Natural killer cell treated with Interleukin-12 subunit alpha and Interleukin-12 subunit beta and Interleukin-15 and Interleukin-18, amount 100 ng/mL, for 72 hours (primary cell): ENCODE measurements at places on chromosomes 11 and 22. TPM values are rescaled to one million over a fixed set of nuclear protein-coding genes. Genes with fewer than 3 reads are reported as not detected.

Gene MYEOV
- not detected for total RNA-seq

Gene SHISA8
- total RNA-seq: not detected

Gene PKDREJ
- not detected for total RNA-seq

DNA sequence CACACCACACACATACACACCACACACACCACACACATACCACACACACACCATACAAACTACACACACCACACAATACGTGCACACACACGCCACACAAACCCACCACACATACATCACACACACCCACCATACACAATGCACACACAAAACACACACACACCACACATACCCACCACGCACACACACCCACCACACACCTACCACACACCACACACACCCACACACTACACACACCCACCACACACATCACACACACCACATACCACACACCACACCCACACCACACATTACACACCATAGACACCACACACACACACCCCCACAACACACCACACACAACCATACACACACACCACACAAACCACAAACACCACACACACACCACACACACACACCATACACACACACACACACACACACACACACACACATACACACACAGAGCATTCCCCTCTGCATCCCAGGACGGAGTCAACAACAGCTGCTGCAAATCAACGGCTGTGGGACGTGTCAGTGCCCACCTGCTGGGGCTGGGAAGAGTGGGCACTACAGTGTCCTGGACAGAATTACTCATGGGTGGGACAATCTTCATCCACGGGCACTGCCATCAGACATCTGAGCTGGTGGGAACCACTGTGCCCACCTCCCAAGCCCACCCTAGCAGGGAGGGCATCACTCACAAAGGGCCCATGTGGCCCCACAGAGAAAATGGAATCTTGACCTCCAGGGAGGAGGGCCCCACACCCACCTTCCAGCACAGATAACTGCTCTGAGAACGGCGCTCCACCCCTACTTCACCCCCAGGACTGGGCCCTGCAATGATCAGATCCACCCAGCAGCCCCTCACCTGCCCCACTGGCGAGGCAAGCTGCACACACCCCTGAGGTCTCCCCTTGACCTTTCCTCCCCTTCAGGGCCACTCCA, 8.4 kb downstream of the TP53I11 start:
- H3K36me3 ChIP-seq: no peaks in the 10 kb centered on the region
- no peak overlapping the region for H3K27ac ChIP-seq
- H3K27me3 ChIP-seq: peaks cover 8% of the 10 kb centered on the region
- no peak overlapping the region for H3K4me3 ChIP-seq
- H3K4me1 ChIP-seq: peaks cover 9% of the 10 kb centered on the region

- H3K36me3 ChIP-seq: no peaks in the 10 kb centered on the region
- DNase-seq: no peak
- H3K4me1 ChIP-seq: peaks cover 3% of the 10 kb centered on the region
- H3K27me3 ChIP-seq: peaks cover 15% of the 10 kb centered on the region
- H3K4me3 ChIP-seq: peak within 1 kb of the TSS; percentile 2
Observed at GRCh38 chr22:16824716-16825687, at the start of gene XKR3. TSS of gene XKR3 (minus strand) at chr22:16825411. CDS start at chr22:16808073, 17,338 bp downstream.

GRCh38 chr11:86447763-86448480, 73.2 kb downstream of the CCDC81 start:
- no peak for DNase-seq
- no peaks in the 10 kb centered on the region for H3K27me3 ChIP-seq
- no peaks in the 10 kb centered on the region for H3K36me3 ChIP-seq
- no peak overlapping the region for H3K27ac ChIP-seq
- no peak overlapping the region for H3K4me3 ChIP-seq

DNA sequence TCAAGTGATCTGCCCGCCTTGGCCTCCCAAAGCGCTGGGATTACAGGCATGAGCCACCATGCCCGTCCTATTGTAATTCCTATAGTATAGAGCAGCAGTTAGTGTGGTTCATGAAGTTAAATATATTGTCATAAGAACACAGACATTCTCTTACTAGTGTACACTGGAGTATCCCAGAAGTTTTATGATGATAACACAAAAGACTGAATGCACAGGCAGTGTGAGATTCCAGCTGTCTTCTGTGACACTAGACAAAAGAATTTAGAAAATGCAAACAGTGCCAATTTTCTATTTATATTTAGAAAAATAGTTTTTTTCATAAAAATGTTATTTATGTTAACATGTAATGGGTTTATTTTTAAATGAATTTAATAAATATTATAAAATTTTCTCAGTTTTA, 39.4 kb upstream of the RBX1 start:
- H3K4me1 ChIP-seq: no peaks in the 10 kb centered on the region
- H3K36me3 ChIP-seq: peaks cover 4% of the 10 kb centered on the region
- DNase-seq: no peak
- H3K27ac ChIP-seq: no peak overlapping the region

DNA sequence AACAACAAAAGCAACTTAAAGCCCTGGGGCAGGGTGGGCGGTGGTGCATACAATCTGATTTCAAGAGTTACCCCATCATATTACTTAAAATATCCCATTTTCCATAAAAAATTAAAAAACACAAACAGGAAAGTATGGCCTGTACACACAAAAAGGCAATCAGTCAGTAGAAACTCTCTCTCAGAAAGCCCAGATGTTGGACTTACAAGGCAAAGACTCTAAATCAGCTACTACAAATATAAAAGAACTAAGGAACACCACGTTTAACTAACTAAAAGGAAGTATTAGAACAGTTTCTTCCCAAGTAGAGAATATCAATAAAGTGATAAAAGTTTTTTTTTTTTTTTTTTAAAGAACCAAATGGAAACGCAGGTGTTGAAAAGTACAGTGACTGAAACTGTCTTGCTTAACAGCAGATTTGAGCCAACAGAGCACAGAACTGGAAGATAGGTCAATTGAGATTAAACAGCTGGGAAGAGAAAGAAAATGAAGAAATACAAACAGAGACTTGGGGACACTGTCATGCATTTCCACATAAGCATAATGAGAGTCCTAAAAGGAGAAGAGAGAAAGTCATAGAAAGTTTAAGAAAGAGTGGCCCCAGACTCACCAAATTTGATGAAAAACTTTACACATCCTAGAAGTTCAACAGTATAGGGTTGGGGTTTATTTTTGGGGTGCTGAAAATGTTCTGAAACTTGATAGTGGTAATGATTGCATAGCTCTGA, 8.6 kb downstream of the SC5D start:
- H3K27me3 ChIP-seq: no peaks in the 10 kb centered on the region
- H3K27ac ChIP-seq: no peak overlapping the region
- no peak overlapping the region for H3K4me3 ChIP-seq
- no peak for DNase-seq

DNA sequence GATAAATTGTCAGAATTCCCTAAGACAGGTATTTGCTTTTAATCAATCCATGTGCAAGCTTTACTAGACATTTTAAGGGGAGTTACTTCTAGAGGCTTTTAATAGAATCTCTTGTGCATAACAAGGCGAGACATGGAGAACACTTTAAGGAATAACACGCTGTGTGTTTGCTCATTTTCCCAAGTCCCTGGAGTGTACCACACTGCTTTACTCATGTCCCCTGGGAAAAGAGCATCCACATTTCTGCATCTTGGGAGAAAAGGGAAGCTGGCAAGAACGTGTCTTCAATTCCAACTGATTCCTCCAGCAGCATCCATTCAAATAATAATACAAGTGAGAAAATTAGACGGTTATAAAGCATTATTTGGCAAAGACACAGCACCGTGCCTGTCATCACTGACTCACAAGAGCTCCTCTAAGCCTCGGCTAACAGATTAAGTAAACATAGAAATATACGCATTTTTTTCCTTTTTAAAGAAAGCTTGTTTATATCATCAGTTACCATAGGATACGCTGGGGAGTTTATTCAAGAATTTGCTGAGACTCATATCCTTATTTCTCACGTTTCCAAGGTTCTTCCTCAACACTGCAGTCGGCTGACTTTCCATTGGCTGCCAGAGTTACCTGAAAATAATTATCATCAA, 121.5 kb downstream of the CD44 start:
- DNase-seq: no peak
- no peaks in the 10 kb centered on the region for H3K36me3 ChIP-seq
- H3K4me1 ChIP-seq: peaks cover 20% of the 10 kb centered on the region

GRCh38 chr11:118126082-118126838, 26.4 kb downstream of the SCN4B start:
- no peaks in the 10 kb centered on the region for H3K36me3 ChIP-seq
- H3K27ac ChIP-seq: no peak overlapping the region
- peaks cover 26% of the 10 kb centered on the region for H3K27me3 ChIP-seq
- H3K4me3 ChIP-seq: no peak overlapping the region
- no peak for DNase-seq
- no peaks in the 10 kb centered on the region for H3K4me1 ChIP-seq

DNA sequence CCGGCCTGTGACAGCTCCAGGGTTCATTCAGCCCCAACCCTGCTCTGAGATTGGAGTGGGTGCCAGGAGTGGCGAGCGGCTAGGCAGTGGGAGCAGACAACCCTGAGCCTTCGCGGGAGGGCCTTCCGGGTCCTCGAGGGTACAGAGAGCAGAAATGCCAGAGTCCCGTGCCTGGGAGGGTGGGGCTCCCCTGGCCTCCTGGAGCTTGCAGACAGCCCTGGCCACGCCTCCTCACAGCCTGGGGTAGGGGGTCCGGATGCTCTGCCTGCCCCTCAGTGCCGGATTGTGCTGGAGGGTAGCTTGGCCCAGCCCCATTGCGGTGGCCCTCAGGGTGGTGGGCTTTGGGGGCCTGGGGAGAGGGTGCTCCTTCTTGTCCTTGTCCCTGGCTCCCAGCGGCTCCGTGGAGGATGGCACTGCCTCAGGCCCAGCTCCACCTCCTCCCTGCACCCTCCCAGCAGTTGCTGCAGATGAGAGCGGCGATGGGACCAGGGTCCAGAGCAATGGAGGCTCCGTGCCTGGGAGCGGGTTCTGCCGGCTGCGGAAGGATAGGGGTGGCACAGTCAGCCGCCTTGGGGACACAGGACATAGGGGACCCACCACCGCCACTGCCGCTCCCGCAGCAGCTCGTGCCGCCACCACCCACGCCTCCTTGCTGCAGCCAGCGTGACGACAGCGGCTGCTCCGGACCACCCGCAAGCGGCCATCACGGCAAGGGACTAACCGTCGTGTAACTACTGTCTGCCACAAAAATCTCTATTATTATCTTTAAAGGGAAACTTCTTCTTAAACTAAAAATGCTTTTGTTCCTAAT, 34.9 kb upstream of the OR10G7 start:
- no peak overlapping the region for H3K27ac ChIP-seq
- peaks cover 9% of the 10 kb centered on the region for H3K27me3 ChIP-seq
- DNase-seq: no peak
- no peaks in the 10 kb centered on the region for H3K36me3 ChIP-seq

GRCh38 chr22:30502911-30503310, 2.6 kb downstream of the SEC14L4 start:
- peaks cover 20% of the 10 kb centered on the region for H3K27me3 ChIP-seq
- H3K4me3 ChIP-seq: no peak overlapping the region
- no peaks in the 10 kb centered on the region for H3K36me3 ChIP-seq
